Left colon (tissue), 2 donors: ENCODE measurements at places on chromosomes 13 and 19.

DNA sequence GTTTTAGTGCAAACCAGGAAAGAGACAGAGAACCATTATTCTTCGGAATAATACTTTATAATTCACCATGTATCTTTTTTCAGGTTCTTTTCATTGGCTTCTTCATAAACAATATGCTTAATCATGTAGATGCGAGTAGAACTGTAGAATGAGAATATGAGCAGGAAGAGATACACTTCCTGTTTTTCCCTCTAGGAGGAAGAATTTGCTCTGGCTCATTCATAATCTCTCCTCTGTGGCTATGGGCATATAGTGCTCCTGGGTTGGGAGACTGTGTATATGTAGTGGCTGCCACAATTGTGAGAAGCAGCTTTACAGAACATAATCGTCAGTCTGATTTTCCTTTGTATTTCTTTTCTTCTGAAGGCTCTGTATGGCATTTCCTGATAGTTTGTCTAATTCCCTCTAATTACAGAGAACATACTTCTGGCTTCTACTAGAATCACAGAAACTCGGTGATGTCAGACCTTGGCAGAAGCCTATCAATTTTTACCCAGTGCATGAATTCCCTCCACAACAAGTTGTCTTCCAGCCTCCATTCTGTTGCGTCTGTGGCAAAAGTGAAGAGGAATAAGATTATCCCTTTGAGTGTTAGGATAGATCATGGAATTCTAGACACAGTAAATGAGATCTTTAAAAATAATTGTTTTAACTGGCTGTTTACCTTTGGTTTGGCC, 2.9 kb upstream of the DCLK1 start:
- no peak for DNase-seq

GRCh38 chr19:18672606-18673337, 10.7 kb upstream of the CRTC1 start:
- no peak for DNase-seq

- DNase-seq: no peak
These were observed 22.3 kb upstream of the DOCK9 start for GRCh38 chr13:99000137-99000536.

GRCh38 chr19:48487544-48487943, 18.4 kb downstream of the CYTH2 start:
- DNase-seq: no peak

DNA sequence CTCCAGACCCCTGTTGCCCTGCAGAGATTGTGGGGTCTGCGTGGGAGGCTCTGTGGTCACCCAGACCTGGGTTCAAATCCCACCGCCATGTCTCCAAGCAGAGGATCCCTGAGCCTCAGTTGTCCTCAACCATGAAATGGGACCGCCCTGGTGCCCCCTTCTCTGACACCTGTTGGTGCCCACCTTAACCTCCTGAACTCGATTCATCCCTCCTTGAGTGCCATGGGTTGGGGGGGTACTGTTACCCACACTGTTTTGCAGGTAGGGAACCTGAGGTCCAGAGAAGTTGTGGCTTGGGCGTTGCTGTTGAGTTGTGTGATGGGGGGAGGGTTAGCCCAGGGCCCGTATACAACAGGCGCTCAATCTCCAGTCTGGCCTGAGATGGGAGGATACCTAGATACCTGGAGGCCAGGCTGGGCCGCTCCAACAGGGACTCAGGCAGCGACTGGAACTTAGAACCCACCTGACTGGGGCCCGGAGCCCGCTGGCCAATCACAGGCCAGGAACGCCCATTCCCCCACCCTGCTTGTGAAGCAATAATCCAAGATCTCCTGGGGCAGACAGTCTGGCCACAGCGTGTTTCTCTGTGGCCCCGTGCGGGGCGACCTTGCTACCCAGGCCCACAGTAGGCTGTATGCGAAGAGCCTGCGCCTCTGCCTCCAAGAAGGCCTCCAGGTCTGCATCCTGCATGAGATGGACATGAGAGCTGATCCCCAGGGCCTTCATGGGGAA, 2.8 kb downstream of the ARID3A start:
- DNase-seq: no peak

- DNase-seq: no peak
These were observed 384.7 kb downstream of the PCDH9 start for GRCh38 chr13:66845393-66845792.

- no peak for DNase-seq
These were observed 35.3 kb upstream of the CACNA1A start for GRCh38 chr19:13541554-13541953.

- no peak for DNase-seq
These were observed 543.1 kb upstream of the SLITRK5 start for GRCh38 chr13:87128036-87128435.

GRCh38 chr13:84730376-84730775, 848.1 kb upstream of the SLITRK1 start:
- no peak for DNase-seq

- no peak for DNase-seq
These were observed 4.1 kb upstream of the ZNF841 start for GRCh38 chr19:52099497-52100138.

DNA sequence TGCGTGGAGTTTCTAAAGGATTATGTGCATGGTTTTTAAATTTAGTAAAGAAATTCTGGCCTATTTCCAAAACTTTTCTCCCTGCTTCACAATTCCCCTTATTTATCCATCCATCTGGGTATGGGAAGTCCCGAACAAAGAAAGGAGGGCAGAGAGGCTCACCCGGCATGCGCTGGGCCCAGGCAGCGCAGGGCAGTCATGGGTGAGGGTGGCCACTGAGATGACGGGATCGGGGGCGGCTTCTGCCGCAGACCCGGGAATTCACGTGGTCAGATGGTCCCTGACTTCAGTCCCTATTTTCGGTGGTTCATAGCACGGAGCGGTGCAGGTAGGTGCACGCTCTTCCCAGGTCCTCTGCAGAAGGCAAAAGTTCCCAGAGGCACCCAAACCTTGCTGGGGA, 14.5 kb downstream of the IRS2 start:
- no peak for DNase-seq

- DNase-seq: no peak
These were observed 8.7 kb downstream of the FIZ1 start for GRCh38 chr19:55590617-55591016.

GRCh38 chr19:48510421-48511268, 990 bp downstream of the LMTK3 start:
- peak; percentile 74 for DNase-seq

- no peak for DNase-seq
These were observed 1.7 kb downstream of the COX7A1 start for GRCh38 chr19:36150586-36150985.

DNA sequence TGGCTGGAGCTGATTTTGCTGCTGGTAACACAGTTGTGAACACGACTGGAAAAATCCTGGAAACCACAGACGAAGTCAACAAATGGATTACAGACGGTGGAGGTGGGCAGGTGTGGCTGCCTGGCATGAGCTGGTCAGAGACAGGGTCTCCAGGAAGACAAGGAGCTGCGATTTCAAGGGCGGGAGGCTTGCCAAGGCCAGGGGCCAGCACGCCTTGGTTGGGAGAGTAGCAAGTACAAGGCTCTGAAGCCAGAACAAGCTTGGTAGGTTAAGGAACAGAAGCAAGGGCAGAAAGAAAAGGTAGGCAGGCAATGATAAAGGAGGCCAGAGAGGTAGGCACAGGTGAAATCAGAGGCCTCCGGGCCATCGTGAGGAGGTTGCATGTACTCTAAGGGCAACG, 50.7 kb upstream of the AMER2 start:
- no peak for DNase-seq

GRCh38 chr13:74015137-74015536, 119.1 kb downstream of the KLF12 start:
- DNase-seq: no peak

DNA sequence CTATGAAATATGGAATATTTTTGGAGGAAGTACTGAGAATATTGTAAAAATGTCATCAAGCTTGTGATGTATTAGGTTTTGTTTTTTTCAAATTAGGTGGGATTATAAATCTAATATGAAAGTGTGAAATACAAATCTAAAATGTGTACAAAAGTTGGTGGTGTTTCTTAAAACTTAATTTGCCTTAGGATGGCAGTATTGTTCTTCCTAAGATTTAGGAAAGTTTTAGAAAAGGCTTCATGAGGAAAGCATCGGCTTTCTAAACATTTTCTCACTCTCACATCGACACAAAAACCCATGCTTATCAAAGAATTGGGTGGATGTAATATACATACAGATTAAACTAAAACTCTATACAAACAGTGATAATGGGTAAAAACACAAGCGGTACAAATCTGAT, 972.0 kb upstream of the PCDH20 start:
- DNase-seq: no peak

DNA sequence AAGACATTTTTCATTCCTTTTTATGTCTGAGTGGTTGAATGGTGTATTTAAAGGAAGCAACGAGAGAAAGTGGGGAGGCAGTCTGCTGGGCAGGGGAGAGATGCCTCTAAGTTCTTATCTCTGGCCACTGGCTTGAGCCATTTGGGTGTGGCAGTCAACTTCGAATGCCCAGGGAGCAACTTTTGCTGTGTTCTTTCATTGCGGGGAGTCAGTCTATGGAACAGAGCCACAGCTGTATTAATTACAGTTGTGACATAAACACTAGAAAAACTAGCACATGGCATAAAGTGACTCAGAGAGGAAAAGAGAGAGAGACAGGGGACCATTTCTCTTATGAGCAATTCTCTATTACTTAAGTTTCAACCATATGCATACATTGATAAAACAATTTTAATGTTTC, 40.4 kb upstream of the PDCD5 start:
- DNase-seq: no peak

- DNase-seq: no peak
These were observed 375.7 kb upstream of the SPRY2 start for GRCh38 chr13:80716610-80717081.

- DNase-seq: no peak
These were observed 41.6 kb upstream of the HNRNPA1L2 start for GRCh38 chr13:52600666-52601065.

DNA sequence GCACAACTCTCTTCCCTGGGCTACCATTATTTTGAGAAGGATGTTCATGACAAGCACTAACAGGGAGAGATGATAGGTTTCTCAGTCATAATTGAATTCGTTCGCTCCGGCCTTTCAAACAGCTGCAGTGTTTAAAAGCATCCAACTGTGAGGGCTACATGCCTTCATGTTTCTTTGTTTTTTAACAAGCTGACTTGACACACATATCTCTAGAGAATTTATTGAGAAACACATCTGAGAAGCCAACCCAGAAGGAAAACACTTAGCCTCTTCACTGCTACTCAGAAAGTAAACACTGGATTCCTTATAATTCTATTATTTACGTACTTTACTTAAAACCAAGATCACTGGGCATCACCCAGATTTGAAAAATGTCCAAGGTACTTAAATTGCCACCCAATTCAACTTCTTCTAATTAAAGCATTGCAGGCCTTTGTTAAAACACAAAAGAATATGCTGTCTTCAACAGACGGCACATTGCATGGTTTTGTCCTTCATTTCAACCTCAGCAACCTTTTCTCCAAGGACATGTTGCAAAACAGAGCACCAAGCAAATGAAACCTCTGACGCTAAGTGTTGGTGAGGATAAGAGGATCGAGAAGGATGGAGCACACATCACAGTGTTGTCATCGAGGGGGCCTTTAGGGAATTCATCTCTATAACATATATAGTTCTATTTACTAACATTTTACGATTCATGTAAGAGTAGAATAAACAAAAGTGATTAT, 75.8 kb downstream of the TBC1D4 start:
- DNase-seq: no peak

DNA sequence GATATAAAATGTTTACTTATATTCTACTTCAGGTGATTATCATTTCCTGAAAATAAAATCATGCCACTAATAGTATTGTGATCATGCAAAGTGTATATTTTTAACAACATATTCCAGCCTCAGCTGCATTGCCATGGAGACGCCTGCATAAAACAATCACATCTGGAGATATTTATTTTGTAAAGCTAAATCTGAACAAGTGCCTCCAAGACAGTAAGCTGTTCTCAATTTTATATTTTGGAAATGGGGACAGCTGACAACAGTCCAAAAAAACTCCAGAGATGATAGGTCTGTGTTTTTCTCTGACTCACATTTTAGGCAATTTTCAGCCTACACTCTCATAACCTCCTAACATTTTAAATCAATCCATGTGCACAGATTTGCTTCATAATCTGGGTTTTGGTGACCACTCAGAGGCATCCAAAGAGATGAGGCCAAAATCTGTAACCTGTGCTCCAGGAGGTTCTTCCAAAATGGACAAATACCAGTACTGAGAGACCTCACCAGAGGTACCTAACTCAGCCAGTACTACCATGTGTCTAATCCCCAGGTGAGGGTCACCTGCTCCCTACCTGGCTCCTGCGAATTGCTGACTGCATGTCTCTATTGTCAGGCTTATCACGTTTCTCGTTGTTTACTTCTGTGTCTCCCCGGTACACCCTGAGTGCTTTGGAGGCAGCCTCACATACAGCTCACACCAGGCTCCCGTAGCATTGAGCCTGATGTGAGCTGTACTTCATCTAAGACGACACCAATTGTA, 62.7 kb downstream of the COL4A1 start:
- DNase-seq: no peak
